ENCODE measurements at places on chromosomes 4 and X.

DNA sequence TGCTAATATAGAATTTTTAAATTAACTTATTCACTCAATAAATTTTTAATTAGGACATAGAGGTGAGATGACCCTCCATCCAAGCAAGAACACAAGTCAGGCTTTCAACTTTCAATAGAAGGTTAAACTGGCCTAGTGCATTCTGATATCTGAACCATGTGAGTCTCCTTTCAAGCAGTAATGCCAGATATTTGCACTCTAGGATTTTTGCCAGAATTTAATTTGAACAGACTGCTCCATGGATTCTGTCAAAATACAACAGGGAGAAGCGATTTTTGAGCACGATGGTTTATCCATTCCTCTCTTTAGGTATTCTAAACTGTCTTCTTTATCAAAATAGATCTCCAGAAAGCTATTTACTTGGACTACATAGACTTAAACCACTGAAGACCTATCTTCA is 72.0 kb upstream of the DCLK2 start:
- peak; percentile 83 for DNase-seq

GRCh38 chrX:65667503-65668376 is at the start of gene MSN:
MSN (plus strand) TSS chrX:65667654; CDS start chrX:65667842, 188 bp downstream.
- peak; percentile 29 for DNase-seq

DNA sequence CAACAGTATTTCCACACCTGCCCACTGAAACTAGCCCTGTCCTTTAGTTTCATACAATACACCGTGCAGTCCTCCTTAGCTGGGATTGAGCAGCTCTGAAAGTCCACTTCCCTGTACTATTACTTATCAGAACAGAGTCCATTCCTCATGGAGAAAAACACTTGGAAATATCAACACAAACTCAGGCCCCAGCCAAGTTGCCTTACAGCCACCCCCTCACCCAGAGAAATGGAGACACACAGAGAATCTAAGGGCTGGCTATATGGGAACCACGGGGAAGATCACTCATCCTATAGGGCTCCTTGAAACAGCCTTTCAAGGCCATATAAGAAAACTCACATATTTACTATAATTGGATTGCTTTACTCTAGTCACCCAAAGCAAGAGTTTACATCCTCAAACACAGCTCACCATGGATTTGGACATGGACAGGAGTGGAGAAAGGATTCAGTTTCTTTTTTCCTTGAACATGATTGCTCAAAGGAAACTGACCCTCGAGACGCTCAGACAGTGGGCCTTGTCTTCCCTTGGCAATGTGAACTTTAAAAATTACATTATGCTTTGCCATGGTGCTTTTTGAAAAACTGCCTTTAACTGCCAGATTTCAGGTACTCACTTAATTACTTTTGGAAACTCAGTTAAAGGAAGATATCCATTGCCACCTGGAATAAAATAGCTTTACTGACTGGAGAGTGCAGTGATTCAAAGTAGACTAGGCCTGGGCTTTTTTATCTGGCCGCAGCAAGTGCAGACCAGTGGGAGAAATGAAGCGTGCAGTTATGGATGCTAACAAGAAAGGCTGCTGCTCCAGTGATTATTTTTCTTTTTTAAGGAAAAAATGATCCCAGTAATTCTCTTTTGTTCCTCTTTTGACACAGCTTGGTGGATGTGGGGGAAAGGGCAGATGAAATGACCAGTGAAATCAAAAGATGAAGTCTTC is 1.6 kb downstream of the SCARB2 start:
- DNase-seq = no peak

DNA sequence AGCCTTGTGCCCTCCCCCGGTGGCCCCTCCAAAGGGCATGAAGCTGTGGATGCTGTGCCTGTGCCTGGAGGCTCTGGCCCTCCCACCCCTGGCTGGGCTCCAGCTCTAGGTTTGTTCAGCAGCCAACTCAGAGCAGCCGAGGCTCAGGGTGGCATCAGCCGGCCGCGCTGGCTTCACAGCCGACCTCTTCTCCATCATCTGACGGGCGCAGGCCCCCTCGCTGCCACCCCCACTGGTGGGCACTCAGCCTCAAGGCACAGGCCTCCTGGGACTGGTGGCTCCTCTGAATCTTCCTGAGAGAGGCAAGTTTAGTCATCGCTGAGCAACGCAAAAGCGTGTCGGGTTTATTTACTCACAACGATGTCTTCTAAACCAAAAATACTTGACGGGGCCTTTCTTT is 46.0 kb downstream of the PCGF3 start:
- DNase-seq = peak; percentile 47

GRCh38 chrX:132877954-132878536 is 80.4 kb downstream of the HS6ST2 start:
- no peak for DNase-seq

DNA sequence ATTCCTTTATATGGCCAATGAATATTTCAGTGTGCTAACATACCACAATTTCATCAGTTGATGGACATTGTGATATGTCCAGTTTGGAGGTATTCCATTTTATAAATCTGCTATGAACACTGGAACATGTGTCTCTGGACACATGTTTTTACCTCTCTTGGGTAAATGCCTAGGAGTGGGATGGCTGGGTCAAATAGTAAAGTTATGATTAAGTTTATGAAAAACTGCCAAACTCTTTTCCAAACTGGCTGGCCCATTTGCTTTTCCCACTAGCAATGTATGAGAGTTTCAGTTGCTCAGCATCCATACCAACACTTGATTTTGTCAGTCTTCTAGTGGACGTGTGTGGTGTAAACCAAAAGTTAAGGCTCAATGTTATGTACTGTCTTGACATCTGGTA is 40.5 kb downstream of the CEP44 start:
- DNase-seq = no peak

DNA sequence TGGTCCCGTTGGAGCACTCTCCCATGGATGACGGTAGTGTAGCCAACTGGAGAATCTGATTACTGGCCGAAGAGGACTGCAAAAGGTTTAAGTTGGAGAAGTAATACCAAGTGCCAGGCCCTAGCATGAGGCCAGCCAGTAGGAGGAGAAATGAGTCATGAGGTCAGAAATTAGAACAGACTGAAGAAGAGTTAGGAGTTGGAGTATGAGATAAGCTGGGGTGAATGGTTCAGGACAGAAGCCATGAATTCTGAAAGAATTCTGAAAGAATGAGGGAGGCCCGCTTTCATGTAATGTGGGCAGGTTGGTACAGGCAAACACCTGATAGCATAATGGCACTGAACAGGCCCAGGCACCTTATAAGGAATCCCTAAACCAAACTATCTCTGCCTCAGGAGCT is 18.4 kb upstream of the STK26 start:
- DNase-seq = no peak

DNA sequence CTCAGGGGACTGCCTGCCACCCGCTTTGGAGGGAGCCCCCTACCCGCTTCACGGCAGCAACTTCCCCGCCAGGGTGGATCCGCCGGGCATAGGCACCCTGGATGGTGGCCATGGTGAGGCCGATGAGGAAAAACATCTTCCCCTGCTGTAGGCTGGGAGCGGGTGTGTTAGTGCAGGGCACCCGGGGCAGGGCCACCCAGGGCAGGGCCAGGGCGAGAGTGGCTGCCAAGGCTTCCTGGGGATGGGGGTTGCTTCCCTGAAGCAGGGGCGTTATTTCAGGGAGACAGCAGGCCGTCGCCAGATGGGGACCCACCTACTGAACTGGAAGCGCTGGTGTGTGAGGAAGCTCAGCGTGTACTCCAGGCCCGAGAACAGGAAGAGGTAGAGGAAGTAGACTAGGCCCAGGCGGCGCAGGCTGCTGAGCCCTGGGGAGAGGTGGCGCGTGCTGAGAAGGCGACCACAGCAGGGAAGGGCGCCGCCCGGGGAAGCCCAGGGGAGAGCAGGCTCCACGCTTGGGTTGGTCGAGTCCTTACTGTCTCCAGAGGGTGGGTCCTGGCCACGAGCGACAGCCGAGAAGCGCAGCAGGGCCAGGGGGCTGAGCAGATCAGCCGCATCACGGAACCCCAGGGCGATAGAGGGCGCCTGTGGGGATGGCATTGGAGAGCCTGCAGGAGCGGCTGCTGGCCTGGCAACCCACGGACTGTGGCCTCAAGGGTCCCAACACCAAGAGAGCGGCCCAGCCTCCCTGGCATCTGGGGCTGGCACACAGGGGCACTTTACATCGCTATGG is 31.5 kb downstream of the NOP14 start:
- no peak for DNase-seq

DNA sequence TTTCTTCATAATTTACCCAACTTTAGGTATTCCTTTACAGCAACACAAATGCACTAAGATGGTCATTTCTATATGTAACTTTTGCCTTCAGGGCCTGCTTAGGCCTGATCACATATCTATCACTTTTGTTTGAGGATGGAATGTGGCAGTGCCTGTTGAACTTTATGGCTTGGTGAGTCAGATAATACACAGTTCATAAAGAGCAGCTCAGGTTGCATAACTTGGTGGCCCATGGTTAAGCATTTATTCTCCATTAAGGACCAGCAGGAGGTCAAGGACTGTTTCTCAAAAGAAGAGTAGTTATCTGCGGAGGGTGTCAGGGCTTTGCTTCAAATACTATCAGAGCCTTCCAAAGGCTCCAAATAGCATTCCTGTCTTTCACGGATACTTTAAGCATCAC is 124.1 kb upstream of the PDHA2 start:
- DNase-seq = no peak

DNA sequence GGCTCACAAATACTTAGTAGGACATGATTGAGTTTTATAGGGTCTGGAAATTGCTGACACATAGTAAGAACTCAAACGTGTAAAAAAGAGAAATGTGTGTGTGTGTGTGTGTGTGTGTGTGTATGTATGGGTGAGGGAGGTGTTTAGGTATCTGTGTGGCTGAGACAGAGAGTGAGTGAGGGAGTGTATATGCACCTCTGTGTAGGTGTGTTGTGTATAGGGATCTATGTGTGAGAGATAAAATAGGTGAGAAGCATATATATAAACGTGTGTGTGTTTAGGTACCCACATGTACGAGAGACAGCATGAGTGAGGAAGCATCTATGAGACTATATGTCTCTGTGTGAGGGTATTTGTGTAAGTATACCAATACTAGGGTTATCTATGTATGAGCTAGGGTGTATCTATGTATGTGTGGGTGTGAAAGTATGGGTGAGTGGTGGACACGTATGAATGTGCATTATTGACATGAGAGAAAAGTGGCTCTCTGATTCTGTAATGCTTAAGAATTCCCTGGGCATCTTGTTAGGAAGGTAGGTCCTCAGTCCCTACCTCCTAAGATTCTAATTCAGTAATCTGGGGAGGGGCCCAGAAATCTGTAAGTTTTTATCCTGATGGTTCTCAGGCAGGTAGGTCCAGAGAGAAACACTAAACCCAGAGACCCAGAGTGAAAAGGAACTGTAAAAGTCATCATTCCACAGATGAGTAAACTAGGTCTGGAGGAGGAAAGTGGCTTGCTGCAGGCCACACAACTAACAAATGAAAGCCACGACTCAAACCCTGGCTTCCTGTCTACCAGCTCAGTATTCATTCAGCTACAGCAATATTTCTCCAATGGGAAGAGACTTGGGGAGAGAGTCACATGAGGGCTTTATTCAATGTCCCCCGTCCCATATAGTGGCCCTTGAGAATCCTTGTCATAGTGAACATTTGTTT is 237.0 kb downstream of the IDS start:
- DNase-seq = no peak

- DNase-seq = no peak
These were observed 14.3 kb downstream of the FAM53A start for GRCh38 chr4:1669850-1670249.

DNA sequence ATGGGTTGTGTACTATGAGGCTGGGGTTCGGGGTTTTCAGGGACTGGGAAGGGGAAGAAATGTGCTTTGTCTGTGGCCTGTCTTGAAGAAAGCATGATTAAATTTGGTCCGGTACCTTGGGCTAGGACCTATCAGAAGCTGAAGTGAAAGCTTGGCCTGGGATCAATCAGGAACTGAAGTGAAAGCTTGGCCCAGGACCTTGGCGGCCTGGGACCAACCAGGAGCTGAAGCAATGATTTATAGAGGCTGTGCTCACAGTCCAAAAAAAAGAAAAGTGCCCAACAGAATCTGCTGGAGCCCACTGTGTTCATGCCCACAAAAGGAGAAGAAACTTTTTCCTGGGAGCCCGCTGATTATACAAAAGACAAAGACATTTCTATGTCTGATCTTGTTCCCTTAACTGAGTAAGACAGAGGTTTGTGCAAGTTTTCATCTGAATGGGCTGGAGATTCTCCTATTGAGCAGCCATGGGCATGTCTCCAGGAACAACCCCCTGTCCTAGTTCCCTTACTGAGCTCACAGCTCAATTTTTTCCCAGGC is 1427.9 kb downstream of the FAM133A start:
- no peak for DNase-seq

GRCh38 chr4:43481526-43481925 is 589.0 kb downstream of the GRXCR1 start:
- no peak for DNase-seq

GRCh38 chr4:77072195-77072753 is 3.5 kb downstream of the CCNI start:
- DNase-seq = no peak

DNA sequence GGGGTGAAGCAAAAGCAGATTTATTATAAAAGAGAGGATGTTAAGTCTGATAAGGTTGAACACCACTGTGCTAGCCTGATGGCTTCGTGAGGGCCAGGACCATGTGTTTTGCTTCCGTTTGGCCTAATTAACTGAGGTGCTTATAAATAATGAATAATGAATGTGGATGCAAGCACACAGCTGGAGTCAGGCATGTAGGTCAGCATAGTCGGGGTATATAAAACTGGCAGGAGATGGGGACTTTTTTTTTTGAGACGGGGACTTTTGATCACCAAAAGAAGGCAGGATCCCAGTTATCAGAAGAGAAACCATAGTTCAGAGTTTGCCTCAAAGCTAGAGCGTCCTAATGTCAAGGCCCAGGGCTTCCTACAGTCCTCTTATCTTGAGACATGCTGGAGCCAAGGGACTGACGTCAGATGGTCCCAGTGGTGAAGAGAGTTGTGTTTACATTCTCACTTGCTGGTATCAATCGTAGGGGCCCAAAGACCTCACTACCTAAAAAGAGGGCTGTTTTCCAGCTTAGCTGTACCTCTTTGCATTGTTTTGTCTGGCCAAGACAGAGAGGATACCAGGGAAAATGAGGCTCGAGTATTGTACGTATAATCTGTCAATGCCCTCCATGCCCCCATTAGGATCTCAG is 50.4 kb downstream of the RTL9 start:
- no peak for DNase-seq

DNA sequence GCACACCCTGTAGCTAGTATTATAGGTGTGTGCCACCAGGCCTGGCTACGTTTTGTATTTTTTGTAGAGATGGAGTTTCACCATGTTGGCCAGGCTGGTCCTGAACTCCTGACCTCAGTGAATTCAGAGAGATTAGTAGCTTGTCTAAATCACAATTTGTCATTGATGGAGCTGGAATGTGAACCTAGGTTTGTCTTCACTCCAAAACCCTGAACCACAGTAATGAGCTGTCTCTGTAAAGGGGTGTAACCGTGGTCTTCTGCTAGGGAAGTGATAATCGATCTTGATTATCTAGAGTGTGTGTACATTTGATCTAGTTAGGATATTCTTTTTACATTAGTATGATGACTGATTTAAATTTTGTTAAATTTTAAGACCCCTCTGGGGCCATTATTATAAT is 8.3 kb downstream of the ARHGAP10 start:
- no peak for DNase-seq

- DNase-seq = no peak
These were observed 77.0 kb upstream of the MXD4 start for GRCh38 chr4:2338754-2339457.
